Nucleus accumbens (tissue), 56 donors: ENCODE measurements at places on chromosomes 4 and X.

- no peak for DNase-seq
Measured at GRCh38 chr4:184706453-184706852, 27.4 kb downstream of the CENPU start.

DNA sequence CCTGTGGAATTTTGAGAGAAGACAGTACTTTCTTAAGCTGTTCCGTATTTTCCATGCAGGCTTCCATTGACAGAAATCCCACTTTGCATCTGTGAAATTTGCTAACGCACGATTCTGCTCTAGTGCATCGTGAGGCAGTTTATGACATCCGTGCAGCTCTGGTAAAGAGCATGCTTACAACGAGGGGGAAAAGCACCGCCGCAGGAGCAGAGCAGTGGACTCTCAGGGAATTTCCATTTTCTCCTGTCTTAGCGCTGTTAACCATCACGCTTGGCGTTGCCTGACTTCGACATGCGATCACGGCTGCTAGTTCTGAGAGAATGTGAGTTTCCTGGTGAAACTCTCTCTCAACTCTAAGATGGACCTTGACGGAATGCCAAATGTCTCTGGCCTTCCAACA is 43.9 kb downstream of the DCTD start:
- DNase-seq = no peak

DNA sequence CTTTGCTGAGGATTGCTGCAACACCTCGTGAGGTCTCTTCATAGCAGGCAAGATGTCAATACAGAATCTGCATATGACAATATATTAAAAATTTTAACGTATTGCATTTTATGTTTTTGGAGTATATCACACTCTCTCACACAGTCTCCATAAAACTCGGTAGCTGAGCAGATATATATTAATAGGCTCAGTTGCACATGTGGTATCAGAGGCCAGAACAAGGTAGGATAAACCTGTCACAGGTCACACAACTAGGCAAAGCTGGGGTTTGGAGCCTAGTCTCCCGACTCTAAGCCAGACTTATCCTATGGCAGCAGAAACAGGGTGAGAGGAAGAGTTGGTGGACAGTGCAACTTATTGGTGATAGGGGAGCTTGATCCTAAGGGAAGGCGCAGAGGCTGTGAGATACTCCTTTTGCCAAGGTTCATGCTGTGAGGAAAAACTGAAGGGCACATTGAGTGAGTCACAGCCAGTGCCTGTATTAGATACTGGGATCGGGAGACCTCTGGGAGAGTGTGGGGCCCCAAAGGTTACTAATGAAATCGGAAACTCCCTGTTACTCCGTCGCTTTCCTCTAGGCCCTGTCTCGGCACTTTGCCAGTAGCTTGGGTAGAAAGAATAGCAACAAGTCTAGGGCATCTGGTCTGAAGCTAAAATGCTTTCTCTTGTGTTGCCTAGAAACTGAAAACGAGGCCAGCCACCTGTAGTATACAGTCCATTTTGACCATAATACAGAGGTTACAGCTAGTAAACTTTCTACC is 195.7 kb downstream of the ARHGAP10 start:
- DNase-seq = no peak

- DNase-seq = no peak
Measured at GRCh38 chr4:7663075-7663541, 228.4 kb upstream of the PSAPL1 start.

DNA sequence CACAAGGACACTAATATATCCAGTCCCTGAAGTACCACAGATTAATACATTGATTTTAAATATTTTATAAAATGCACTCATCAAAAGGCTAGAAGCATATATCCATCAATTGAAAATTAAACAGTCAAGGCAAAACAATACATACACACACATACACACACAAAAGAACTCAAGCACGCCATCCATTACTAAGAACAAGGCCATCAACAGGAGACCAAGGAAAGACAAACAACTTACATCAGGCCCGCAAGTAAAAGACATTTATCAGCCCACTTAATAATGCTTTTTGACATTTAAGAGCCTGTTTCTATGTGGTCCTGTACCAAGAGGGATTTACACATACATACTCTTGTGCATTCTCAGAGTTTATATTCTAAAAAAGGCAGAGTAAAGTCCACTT is 50.0 kb upstream of the ZNF827 start:
- no peak for DNase-seq

GRCh38 chr4:168167714-168168284 is 75.5 kb downstream of the ANXA10 start:
- DNase-seq = no peak

- DNase-seq = no peak
Measured at GRCh38 chr4:106582103-106582502, 213.5 kb upstream of the GIMD1 start.

DNA sequence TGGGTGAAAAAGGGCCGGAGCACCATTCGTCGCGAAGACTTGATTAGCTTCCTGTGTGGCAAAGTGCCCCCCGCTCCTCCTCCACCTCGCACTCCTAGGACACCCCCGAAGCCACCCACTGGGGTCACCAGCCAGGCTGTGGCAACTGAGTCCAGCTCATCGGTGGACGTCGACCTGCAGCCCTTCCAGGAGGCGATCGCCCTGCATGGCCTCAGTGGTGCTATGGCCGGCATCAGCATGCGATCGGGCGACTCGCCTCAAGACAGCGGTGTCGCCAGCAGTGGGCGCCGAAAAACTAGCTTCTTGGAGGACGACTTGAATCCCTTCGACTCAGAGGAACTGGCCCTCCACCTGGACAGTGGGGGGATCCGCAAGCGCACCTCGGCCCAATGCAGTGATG is 126.8 kb upstream of the CXorf66 start:
- DNase-seq = no peak

- no peak for DNase-seq
Measured at GRCh38 chr4:53453385-53453784, 75.9 kb downstream of the FIP1L1 start.

GRCh38 chr4:53676402-53676871 is 85.2 kb upstream of the LNX1 start:
- DNase-seq = no peak

- no peak for DNase-seq
Measured at GRCh38 chr4:173535957-173536356, 5.9 kb upstream of the HAND2 start.

GRCh38 chrX:11103751-11104150 is 7.4 kb upstream of the HCCS start:
- DNase-seq = no peak

GRCh38 chr4:40264995-40265909 is 68.4 kb downstream of the RHOH start:
- DNase-seq = no peak

DNA sequence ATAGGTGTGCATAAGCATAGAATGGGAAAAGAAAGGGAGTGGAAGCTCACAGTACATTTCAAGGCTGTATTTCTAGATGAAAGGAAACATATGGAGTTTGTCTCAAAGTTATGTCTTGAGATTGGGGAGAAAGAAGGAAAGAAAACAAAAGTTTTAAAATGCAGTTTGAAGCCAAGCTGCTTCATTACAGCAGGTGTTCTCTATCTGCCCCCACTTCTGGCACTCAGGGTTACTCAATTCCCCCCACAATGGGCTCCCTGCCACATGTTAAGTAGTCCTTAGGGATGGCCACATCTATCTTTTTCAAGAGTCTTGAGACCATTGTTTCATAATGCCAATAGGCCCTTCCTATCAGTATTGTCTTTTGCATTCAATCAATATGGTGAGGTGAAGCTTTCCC is 367.4 kb upstream of the ANXA10 start:
- no peak for DNase-seq

DNA sequence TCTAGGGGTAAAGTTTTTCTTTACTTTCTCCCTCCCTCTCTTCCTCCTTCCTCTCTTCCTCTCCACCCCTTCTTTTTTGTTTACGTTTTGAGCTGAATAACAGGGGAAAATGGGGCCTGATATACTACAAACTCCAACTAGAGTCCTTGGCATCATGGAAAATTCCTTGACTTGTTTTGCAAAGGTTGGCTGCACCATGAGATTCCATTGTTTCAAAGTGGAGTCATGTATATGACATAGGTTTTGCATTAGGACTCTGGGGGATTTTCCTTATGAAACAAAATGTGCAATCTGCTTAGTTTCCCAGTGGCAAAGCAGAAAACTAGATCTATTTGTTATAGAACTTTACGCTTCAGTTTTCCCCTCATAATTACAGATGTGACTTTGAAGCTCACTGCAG is 233.5 kb upstream of the PGRMC2 start:
- DNase-seq = no peak

GRCh38 chr4:159193046-159193620 is 90.3 kb downstream of the RAPGEF2 start:
- DNase-seq = no peak

DNA sequence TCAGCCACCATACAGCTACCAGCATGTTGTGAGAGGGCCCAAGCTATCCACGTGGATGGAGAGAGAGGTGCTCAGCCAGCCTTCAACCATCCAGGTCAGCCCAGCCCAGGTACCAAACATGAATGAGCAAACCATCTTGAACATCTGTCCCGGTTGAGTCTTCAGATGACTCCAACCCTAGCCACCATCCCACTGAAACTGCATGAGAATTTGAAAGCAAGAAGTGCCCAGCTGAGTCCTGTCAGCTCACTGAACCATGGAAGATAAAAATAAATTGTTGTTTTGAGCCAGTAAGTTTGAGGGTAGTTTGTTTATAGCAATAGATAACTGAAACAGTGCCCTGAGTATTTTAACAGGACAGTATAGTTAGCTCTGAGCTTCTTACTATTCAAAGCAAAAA is 7.3 kb upstream of the SEL1L3 start:
- no peak for DNase-seq

- DNase-seq = no peak
Measured at GRCh38 chr4:36079666-36080065, 164.6 kb downstream of the ARAP2 start.

DNA sequence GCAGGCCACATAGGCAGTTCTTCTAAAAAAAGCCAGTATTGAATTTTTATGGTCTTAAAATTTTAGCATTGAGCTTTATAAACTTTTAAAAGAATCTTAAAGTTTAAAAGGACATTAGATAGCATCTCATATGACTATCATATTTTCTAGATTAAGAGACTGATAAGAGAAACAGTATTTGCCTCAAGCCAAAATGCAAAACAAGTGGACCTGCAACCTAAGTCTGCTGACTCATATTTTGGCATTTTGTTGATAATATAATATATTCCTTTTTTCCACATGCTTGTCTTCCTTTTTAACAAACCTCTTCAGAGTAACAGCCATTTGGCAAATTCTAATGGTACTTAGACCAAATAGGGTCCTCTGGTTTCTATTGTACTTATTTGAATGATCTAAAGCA is 328.5 kb upstream of the GALNTL6 start:
- no peak for DNase-seq

DNA sequence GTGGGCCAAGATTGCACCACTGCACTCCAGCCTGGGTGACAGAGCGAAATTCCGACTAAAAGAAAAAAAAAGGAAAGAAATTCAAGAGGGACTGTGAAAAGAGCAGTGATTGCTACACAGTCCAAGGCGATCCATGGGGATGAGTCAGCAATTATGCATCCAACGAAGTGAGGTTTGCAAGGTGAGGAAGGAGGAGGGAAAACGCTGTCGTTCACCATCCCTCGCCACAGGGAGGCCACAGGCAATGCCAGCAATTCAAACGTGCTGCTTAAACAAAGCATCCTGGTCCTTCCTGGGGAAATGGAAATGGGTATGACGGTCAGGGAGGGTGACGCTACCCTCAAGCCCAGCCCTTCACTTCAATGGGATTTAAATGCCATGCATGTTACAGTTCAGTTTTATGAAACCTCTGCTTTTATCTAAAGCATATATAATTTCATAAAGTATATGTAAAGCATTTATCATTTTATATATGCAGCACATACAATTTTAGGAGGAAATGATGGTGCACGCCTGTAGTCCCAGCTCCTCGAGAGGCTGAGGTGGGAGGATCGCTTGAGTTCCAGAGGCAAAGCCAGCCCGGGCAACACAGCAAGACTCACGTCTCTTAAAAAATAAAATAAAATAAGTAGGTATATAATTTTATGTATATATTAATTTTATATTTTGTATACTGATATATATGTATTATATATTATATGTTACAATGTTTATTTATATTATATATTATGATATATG is 108.7 kb downstream of the DHRSX start:
- DNase-seq = no peak

DNA sequence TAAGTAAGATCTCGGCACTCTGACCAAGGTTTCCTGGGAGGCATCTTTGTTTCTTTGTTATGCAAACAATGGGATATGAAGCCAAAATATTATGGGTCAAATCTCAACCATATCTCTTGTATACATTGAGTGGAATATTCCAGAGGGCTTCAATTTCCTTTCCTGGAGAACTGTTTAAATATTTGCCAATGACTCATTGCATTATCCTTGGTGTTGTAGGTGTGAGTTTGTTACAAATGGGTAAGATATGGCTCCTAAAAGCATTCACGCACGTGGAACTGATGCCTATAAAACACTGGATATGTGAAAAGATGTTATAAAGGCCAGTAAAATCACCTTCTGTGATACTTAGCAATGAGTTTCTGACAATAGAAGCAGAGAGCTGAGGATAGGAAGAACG is 150.5 kb upstream of the WDR1 start:
- no peak for DNase-seq

DNA sequence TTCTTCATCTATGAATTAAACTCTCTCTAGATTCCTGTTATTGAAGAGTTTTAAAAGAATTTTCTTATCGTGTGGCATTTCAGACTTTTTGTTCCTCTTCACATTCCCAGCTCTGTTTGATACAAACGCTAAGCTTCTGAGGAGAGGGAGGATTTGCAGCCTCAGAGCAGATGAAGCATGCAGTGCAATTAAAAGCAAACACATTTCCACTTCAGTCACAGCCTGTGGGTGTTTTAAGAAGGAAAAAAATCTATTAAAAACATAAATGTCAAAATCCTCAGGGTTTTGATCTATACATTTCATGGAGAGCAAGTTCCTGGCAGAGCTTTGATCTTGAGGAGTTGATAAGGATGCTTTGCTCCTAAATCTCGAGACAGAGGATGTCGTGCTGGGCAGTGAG is 442.4 kb upstream of the BOD1L1 start:
- DNase-seq = no peak

DNA sequence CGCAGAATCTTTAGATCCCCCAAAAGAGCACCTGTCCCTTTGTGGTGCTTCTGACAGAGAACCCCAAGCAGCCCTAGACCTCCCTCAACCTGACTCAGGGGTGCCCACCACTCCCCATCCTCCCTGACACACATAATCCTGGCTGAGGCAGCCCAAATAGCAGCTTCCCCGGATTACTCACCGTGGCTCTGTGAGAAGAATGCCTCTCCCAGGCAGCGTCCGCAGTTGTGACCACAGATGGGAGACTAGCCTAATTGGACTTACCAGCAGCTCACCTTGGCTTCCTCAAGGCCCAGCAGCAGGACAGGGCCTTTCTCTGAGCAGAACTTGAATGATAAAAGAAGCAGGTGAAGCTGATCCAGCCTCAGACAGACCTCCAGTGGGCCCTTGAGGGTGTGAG is 10.3 kb upstream of the ODAPH start:
- no peak for DNase-seq

GRCh38 chr4:160217352-160217751 is 1114.5 kb downstream of the RAPGEF2 start:
- DNase-seq = no peak
